ENCODE measurements at places on chromosomes 1 and 21.
A peak's percentile ranks its signal among the peaks of the same experiment; 100 is the strongest.

GRCh38 chr1:44485934-44486460, 80.9 kb downstream of the RNF220 start:
- DNase-seq = no peak

GRCh38 chr1:59188413-59189213, 108.3 kb upstream of the FGGY start:
- no peak for DNase-seq

GRCh38 chr1:196380316-196380715, 227.9 kb downstream of the KCNT2 start:
- no peak for DNase-seq

DNA sequence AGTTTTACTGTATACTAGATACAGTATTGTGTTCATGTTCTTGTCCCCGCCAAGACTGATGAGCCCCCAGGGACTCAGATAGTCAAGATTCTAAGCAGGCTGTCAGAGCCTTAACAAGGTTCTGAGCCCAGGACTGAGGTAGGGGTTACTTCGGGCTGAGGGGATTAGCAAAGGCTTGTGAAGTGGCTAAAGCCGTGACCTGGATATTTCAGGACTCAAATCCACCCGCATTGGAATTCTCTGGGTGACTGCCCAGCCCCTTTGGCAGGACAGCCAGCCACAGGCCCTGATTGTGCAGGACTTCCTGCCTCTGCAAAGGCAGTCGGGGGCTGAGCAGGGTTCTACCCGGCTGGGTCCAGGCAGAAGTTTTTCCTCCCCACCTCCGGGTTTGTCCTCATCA, at the start of gene PLA2G5:
PLA2G5 (plus strand) TSS at position 321 of the 400 bp plus-strand sequence. CDS start 14,637 bp downstream, outside the sequence.
- DNase-seq = no peak

GRCh38 chr1:94608142-94608851, 66.7 kb upstream of the F3 start:
- no peak for DNase-seq

DNA sequence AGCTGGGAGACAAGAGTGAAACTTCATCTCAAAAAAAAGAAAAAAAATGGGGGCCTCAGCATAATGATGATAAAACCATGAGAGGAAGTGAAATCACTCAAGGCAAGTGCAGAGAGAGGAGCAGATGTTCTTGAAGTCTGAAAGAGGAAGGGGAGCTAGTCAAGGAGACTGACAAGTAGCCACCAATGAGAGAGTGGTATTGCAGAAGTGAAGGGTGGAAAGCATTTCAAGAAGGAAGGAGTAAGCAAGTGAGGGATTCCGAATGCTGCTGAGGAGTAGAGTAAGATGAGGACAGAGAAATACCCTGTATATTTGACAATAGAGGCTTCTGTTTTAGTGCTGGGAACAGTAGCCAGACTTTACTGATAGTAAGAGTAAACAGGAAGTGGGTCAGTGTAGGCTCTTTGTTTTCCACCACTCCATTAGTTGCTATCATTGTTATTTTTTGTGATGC, 2.9 kb downstream of the TATDN3 start:
- DNase-seq = peak; percentile 71

GRCh38 chr1:241413974-241414373, 57.0 kb upstream of the RGS7 start:
- DNase-seq = no peak

DNA sequence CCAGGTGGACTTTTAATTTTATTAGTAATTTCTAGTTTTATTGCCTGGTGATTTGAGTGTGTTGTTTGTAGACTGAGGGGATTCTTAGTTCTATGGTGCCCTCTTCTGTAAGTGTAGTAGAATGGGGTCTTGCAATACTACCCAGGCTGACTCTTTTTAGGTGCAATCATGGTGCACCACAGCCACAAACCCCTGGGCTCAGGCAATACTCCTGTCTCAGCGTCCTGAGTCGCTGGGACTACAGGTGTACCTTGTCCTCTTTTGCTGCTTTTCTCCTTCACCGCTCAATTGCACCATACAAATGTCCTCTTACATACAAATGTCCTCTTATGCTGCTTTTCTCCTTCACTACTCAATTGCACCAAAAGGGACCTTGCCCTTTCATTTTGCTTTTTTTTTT, 43.1 kb downstream of the SCP2 start:
- no peak for DNase-seq

- peak; percentile 73 for DNase-seq
Measured at GRCh38 chr1:221776495-221777301, 34.8 kb upstream of the DUSP10 start.

DNA sequence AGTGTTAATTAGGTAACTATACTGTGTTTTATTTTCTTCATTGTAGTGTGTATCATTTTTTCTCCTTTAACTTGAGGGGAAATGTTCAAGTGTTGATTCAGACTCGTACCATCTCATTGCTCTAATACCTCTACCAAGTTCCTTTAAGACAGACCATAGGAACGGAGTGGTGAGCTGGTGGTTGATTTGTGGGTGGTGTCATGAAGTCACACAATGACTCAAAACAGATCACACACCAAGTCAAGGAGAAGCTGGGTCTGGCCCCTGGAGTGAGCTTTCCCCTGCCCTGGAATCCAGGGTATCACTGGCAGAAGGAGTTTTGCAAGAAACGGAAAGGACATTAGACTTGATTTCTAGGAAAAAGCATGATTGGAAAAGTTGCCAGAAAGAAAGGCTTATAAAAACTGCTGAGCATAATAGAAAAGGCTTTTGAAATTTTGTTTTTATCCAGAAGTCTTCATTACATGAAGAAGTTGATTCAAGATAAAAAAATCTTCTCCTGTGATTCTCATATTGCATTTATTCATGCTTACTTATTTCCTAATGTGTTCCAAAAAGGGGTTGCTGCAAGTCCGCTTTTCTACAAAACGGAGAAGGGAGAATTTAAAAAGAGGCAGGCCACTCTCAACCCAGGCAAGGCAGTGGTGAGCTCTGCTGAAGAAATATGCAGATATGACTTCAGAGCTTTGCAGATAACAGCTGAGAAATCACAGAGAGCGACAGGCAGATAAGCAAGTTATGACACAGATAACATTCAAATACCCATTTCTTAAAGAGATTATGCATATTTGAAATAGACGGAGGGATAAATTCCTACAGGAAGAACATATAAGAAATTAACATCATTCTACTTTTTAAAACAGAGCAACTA, 79.7 kb downstream of the TBX19 start:
- DNase-seq = no peak

DNA sequence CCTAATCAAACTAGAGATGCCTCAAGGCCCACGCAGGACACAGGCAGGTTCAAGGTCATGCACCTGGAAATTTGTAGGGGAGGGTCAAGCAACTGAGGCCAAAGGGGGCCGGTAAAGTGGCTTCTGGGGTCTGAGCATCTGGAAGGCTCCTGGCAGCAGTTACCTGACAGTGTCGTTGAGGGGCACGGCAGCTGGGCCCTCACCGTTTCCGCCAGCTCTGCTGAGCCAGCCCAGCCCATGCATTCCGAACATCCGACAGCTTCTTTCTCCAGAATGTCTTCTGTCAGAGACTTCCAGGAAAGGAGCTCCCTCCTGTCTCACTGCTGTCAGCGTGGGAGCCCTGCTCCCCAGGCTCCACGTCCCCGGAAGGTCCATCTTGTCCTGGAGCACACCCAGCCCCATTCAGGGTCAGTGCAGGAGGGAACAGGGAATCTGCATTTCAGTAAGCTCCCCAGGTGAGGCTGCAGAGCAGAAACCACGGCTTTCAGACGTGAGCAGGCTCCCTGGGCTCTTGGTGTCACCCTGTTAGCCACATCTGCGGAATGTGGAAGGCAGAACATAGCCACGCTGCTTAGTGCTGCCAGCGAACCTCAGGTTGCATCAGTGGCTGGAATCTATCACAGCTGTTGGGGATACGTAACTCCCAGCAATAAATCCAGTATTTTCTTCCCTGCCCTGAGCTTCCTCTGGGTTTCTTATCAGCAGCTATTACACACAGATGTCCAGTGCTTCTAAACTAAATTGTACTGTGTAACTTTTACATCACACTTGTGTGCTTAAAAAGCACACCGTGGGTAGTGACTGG, 36.3 kb upstream of the FAM3B start:
- DNase-seq = no peak

DNA sequence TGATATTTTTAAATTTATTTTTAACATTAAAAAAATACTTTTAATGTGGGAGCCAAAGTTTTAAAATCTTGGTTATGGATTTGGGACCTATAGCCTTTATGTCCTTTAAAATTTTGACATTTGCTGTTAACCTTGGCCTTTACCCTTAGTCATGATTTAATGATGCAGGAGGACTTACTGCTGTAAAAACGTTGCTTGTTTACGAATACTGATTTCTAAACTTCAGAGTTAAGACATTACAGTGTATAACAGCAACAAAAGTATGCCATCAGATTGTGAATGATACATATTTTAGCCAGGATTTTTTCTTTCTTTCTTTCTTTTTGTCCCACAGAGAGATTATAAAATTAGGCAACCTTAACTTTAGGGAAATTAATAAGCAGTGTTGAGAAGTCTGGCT, 8.9 kb downstream of the RBM15 start:
- DNase-seq = no peak

- no peak for DNase-seq
Measured at GRCh38 chr1:207977876-207978275, 67.0 kb upstream of the CD34 start.

DNA sequence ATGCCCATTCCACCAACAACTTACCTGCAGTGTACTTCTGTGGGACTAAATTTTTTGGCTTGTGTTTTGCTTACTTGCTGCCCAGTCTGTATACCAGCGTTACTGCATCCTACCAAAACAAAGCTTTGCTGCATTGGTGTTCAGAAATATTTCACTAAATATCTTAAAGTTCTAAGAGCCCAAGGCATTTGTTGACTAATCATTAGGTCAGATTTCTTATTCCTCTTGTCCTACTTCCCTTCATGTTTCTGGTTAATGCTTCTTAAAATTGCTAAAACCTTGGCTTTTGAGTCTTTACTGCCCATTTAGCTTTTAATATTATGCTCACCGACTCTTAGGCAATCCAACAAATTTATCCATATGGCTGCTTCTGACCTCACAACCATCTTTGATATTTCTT, 161.8 kb downstream of the DPYD start:
- no peak for DNase-seq

GRCh38 chr1:207027921-207028320, 4.6 kb downstream of the C1orf116 start:
- DNase-seq = no peak

GRCh38 chr1:201750120-201750519, 78.8 kb upstream of the IPO9 start:
- no peak for DNase-seq

DNA sequence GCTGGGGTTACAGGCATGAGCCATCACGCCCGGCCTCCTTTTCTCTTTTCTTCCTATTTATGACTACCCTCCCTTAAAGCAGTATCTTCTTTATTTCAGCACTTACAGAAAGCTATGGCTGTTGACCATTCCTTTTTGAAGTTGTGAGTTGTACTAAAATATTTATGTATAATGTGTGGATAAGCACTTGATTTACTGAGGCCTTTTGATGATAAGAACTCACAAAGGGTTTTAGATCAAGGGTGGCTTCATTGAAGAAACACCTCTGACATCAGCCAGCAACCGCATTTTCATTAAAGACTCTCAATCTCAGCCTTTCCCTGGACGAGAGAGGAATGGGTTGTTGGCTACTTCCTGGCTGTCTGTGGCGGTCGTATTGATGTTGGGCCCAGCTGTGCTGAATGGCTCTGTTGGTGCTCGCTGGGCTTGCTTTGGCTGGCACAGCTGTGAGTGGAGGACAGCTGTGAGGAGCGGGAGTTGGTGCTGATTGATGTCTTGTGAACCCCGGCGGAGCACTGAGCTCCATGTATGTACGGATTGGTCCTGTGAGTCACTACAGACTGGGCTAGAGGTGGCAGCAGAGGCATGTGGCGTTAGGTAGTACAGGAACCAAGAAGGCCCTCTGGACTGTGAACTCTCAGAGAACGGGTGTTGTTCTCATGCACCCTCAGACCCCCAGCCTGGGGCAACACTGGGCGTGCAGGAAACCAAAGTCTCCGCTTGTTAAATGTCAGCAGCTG, 208.8 kb downstream of the KIF26B start:
- DNase-seq = no peak
